ENCODE measurements at places on chromosomes 3 and 15. TPM values are rescaled to one million over a fixed set of nuclear protein-coding genes. Genes with fewer than 3 reads are reported as not detected.

FETUB gene
- total RNA-seq: 0.14 TPM

SELENOK gene
- 20.6 TPM for total RNA-seq

ATP13A4 gene
- total RNA-seq: not detected

DNASE1L3 gene
- total RNA-seq: not detected

Measured in A549 treated with ZK216348 at 1 μM for 4 hours (cell line).